ENCODE measurements at places on chromosomes 13 and 19. TPM values are rescaled to one million over a fixed set of nuclear protein-coding genes. Genes with fewer than 3 reads are reported as not detected.

- no peak for DNase-seq
These were observed 296.1 kb downstream of the PCDH9 start for GRCh38 chr13:66933994-66934393.

- no peak for DNase-seq
These were observed 5.2 kb upstream of the STK24 start for GRCh38 chr13:98581971-98582702.

The SLC5A5 gene
- not detected for total RNA-seq

GRCh38 chr13:98129059-98129746 lies 13.7 kb upstream of the FARP1 start:
- no peak for DNase-seq

DNA sequence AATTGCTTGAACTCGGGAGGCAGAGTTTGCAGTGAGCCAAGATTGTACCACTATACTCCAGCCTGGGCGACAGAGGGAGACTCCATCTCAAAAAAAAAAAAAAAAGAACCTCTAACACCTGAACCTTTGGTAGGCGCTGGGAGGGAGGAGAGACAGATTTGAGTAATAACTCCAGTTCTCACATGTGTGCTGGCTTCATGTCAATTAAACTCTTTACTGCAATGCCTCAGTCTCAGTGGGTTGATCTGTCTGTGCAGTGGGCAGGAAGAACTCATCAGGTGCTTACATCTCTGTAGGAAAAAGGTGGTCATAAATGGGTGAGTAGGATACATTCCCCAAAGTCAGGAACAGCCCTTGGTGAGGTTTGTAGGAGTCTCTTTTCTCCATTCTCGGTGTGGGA lies 85.1 kb upstream of the ABCC4 start:
- no peak for DNase-seq

DNA sequence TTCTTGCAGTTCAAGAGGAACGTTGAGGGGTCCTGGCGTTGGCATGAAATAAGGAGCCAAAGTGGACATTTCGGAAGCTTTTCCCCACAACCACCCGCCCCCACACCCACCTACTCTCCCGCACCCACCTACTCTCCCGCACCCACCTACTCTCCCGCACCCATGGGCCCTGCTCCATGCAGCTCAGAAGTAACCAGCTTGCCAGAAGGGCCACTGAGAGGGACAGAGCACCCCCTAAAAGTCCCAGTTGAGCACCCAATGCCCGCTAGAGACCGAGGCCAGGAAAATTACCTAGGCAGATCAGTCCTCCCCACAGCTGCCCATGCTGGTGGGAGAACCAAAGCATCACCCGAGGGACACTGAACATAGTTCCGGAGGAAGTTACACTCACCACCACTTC lies 11.8 kb downstream of the VSTM2B start:
- DNase-seq: no peak

GRCh38 chr13:52707375-52707774 lies 32.2 kb downstream of the CNMD start:
- no peak for DNase-seq

The PSG11 gene
- not detected for total RNA-seq

GRCh38 chr19:23395041-23395721 lies at the start of gene ZNF91:
ZNF91 (minus strand) TSS chr19:23395471; CDS start chr19:23395354, 117 bp downstream.
- DNase-seq: peak; percentile 91

GRCh38 chr19:13209484-13210338 lies 59.5 kb downstream of the IER2 start:
- DNase-seq: no peak

The KCNK6 gene
- total RNA-seq: 7.0 TPM

The ALG11 gene
- total RNA-seq: 23.4 TPM

DNA sequence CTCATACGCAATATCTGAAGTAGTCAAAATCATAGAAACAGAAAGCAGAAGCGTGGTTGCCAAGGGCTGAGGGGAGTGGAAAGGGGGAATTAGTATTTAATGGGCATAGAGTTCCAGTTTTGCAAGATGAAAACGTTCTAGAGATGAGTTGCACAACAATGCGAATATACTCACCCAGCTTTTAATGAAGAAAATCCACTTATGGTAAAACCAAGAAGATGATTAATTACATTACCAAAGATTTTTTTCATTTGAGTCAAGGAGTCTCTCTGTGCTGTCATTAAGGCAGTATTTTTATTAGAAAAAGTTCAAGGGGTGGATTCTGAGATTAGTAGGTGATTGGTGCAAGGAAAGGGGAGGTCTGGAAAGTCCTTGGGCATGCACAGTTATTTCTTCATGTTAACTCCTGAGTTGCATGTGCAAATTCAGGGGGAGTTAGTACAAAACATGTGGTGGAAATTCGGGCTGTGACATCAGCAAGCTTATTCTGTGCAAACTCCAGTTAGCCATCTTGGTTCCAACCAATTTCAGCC lies 6.9 kb upstream of the CBY2 start:
- no peak for DNase-seq

- no peak for DNase-seq
These were observed 29.7 kb upstream of the FXYD3 start for GRCh38 chr19:35085947-35086346.

The ZNF576 gene
- 16.0 TPM for total RNA-seq

The EDNRB gene
- total RNA-seq: 4.0 TPM

All from pulmonary artery endothelial cell (primary cell).